ENCODE measurements at places on chromosomes 1 and 21.

GRCh38 chr1:214670098-214670497, 67.1 kb downstream of the CENPF start:
- DNase-seq = no peak

- no peak for DNase-seq
Measured at GRCh38 chr1:36511804-36512798, 29.4 kb upstream of the CSF3R start.

DNA sequence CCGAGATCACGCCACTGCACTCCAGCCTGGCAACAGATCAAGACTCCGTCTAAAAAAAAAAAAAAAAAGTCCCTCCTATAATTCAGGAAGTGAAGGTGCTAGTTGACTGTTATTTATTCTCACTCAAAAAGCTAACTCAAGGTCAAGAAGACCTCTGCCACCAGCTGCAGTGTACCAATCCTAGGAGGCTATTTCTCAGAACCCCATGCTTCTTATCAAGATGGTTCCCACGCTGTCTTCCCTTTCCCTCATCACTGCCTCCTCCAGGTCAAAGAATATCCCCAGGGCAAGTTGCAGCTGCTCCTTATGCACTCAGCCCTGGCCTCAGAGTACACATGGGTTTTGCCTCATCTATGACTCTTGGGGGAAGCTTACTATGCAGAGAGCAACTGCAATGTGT, 53.6 kb downstream of the RERE start:
- DNase-seq = no peak

GRCh38 chr1:93079685-93080141, 630 bp downstream of the MTF2 start:
- DNase-seq = no peak

DNA sequence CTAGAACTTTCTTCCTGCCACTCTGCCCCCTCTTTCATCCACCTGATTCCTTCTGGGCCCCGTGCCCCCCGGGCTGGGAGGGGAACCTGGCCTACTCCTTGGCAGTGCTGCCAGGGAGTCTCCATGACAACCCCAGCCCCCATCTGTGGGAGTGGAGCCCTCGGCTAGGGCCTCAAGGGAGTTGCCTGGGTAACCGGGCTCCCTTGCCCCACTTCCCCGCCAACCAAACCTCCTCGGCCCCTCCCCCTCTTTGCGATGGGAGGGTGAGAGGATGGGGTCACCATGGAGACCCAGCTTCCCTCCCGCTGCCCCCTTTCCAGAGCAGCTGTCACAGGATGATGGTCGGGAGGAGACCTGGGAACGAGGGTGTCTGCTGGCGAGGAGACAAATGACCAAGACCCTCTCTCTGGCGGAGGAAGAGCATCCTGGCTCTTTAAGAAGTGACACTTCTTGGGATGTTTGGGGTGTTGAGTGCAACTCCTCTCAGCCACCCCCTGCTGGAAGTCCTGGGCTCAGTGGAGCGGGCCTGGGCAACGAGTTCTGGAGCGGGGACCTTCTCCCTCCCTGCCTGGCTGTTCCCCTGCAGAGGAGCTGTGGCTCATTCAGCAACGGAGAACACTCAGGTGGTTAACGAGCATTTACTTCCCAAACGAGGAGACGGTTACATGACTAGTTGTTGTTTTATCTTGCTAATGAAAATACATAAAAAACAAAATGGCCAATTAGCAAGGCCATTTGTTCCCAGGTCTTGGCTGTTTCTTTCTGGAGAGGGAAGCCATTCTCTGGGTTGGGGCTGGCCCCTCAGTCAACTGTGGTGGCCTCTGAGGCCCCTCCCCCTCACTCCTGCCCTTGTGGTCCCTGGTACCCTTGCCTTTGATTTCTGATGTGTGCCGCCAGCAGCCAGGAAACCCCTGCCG, 82.8 kb downstream of the UBIAD1 start:
- DNase-seq = no peak

GRCh38 chr1:173476197-173476664, 904 bp upstream of the PRDX6 start:
- no peak for DNase-seq

GRCh38 chr1:1910651-1911331, 4.3 kb upstream of the CALML6 start:
- no peak for DNase-seq

GRCh38 chr1:21280482-21280881, 9.8 kb downstream of the ECE1 start:
- DNase-seq = no peak

GRCh38 chr1:15026117-15026489, 127.4 kb upstream of the TMEM51 start:
- no peak for DNase-seq

DNA sequence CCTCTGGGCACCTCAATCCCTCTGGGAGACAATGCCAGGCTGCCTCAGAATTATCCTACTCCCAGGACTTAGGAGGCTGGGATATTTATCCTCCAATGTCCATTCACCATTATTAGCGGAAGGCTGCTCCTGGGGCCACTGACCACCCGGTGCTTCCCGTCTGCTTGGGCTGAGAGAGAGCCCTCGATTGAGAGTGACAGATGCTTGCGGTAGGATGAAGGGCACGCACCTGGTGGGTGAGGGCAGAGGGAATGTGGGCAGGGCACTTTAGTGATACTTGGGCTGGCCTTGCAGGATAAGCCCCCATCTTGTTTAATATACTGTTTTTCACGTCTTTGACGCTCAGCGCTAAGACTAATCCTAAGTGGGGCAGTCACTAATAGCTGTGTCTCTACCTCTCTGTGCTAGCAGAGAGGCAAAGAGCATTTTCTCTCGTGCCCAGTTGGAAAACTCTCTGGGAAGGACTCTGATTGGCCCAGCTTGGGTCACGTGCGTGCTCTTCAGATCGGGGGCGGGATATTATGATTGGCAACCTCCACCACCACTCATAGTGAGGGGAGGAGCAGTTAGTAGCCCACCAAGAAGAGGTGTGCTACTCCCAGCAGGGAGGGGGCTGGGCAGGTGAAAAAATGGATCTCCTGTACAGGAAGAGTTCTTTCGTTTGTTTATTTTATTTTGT, 10.6 kb upstream of the PARS2 start:
- no peak for DNase-seq

DNA sequence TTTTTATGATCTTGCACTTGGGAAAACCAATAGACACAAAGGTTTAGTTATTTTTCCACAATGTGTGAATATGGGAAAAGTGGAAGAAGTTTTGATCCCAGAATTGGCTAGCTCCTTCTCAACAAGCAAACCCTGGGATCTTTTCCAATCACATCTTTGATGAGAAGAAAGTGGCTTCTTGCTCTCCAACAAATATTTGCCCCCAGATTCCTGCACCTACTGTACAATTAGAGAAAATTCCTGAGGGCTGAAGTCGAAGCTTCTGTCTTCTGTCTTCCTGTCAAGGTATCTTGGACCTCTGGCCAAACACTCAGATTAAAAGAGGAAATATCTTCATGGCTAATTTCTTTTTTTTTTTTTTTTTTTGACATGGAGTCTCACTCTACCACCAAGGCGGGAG, 113.1 kb upstream of the SLC45A1 start:
- no peak for DNase-seq

GRCh38 chr1:3020263-3020909, 881 bp upstream of the ACTRT2 start:
- no peak for DNase-seq

- DNase-seq = no peak
Measured at GRCh38 chr1:8357329-8358101, 39.6 kb downstream of the SLC45A1 start.

- no peak for DNase-seq
Measured at GRCh38 chr1:218353656-218354055, 8.5 kb downstream of the TGFB2 start.

- no peak for DNase-seq
Measured at GRCh38 chr21:34180826-34181359, 107.5 kb downstream of the MRPS6 start.

- no peak for DNase-seq
Measured at GRCh38 chr1:39275836-39276507, 71.5 kb downstream of the MACF1 start.

- DNase-seq = no peak
Measured at GRCh38 chr1:208058267-208058666, 147.3 kb upstream of the CD34 start.

- no peak for DNase-seq
Measured at GRCh38 chr1:93766451-93766850, 84.8 kb upstream of the BCAR3 start.

- peak; percentile 19 for DNase-seq
Measured at GRCh38 chr1:15231714-15232201, 15.3 kb upstream of the FHAD1 start.

DNA sequence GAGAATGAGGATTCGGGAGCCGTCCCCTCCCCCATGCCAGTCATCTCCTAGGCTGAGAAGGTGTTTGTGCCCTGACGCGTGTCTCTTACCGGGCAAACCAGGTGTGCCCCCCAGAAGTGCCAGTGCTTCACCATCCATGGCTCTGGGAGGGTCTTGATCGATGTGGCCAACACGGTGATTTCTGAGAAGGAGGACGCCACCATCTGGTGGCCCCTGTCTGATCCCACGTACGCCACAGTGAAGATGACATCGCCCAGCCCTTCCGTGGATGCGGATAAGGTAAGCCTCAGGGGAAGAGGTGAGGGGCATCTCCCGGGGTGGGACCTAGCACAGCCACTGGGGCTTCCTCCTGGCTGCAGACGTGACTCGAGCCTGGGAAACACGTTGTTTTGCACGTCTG, 959 bp downstream of the PADI6 start:
- no peak for DNase-seq

DNA sequence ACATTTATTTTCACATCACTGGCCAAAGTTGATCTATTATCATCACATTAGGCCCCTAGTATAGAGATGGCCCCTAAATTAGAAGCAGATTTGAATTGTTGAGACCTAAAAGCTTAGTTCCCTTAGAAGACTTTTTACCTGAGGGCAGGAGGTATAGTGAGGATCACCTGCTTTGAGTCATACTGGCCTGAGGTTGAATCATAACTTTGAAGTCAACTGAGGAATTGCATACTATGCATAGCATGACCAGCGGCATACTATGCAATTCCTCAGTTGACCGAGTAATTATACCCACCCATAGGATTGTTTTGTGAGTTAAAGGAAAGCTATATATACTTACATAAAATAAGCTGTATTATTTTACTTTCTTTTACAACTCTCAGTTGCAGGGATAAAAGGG, 50.3 kb upstream of the DPH5 start:
- no peak for DNase-seq

- DNase-seq = no peak
Measured at GRCh38 chr1:154420961-154421924, 16.1 kb downstream of the IL6R start.

DNA sequence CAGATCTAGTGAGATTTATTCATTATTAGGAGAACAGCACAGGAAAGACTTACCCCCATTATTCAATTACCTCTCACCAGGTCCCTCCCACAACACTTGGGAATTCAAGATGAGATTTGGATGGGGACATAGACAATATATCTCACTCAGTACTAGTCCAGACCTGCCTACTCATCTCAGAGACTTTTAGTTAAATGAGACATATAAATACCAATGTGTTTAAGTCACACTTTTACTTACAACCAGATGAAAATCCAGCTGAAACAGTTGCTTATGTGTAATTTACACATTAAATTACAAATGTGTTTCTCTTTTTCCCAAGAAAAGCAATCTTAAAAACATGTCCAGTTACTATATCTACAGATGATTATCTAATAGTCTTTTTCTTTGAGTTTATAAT, 1145.6 kb downstream of the KCNT2 start:
- no peak for DNase-seq

- DNase-seq = no peak
Measured at GRCh38 chr21:39675993-39676661, 63.4 kb downstream of the B3GALT5 start.

GRCh38 chr1:195236991-195237889, 1371.0 kb downstream of the KCNT2 start:
- no peak for DNase-seq

- no peak for DNase-seq
Measured at GRCh38 chr1:169739980-169740379, 6.1 kb upstream of the SELE start.

DNA sequence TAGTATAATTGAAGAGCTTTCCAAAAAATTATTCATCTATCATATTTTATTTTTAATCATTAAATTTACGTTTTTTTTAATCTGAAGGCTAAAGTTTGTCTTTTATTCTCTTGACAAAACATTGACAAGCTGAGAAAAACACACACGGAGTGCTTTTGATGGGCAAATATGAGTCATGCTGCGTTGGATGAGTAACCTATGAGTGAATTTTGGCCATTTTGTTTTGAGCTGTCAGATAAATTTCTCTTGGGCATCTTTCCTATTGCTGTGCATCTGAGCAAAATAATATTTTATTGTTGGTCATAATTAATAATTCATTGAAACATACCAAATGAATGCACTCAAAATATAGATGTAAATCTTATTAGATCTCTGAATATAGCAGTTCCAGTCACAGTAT, 1144.1 kb upstream of the ADGRL2 start:
- DNase-seq = no peak

GRCh38 chr1:207398986-207399385, 55.1 kb upstream of the CR2 start:
- no peak for DNase-seq

- no peak for DNase-seq
Measured at GRCh38 chr1:54271341-54271740, 71.4 kb downstream of the MRPL37 start.

DNA sequence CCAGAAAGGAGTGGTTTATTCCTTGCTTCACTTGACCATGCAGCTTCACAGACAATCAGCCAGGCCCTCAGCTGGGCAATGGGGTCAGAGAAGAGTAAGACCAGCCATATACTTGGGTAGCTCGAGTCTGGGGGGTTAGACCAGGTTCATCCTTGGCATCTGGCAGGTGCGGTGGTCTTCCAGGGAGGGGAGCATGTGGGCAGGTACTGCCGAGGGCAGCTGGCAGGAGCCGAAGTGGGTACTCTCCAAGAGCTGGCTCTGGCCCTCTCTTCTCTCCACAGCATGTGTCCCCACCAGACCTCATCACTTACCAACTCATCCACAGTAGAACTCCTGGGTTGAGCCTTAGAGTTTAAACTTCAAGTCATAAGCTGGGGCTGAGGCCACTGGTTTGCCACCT, 156.8 kb downstream of the FOXD2 start:
- no peak for DNase-seq

- no peak for DNase-seq
Measured at GRCh38 chr1:68142461-68142860, 89.9 kb downstream of the WLS start.

DNA sequence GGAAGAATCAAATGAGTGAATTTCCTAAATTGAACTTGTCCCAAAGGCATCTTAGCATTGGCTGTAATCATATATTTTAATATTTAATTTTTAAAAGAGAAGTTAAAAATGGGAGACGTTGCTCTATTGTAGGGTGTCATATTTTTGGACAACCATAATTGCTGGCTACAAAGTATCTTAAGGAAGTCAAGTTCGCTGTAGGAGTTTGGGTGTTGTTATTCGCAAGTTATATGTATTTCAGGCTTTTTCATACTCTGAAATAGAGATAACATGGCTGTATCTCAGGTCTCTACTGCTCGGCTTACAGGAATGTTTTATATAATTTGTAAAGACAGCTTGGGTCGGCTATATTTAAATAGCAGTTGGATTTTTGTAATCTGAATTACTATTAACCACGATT, 852 bp downstream of the TMEM50A start:
- no peak for DNase-seq

DNA sequence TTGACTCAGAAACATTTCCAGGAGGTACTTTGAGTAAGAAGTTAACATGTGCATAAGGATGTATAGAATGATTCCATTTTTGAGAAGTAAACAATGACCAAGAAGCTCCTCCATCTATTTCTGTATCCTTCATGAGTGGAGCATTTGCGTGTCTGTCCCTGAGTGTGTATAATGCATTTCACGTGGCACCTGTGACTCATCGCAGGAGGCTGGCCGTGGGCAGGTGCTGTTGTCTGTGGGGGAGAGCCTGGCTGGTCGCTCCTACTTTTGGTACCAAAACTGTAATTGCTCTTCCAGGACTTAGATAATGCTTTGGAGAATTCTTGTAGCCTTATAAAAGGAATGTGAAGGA, 16.5 kb downstream of the SLC37A1 start:
- no peak for DNase-seq

Measured in CD4-positive, alpha-beta T cell treated with Interleukin-4 for 4 hours (primary cell).